Bone marrow (tissue), 2 donors: ENCODE measurements at places on chromosomes 6 and 20.

GRCh38 chr6:111779660-111780059 is 93.6 kb downstream of the FYN start:
- no peak for DNase-seq

DNA sequence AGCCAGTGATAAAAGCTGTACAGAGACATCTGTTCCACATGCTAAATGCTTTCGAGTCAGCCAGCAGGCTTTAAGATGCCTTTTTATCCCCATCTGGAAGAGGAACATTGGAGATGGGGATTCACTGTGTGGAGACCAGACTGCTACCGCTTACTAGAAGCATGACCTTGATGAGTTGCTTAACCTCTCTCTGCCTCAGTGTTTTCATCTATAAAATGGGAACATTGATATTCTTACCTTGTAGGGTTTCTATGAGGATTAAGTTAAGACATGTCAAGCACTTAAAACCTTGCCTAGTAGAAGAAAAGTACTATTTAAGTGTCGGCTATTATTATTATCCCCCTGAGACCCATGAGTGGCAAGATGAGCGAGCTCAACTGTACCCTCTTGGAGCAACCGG is 165.3 kb upstream of the SNX9 start:
- DNase-seq = no peak

GRCh38 chr6:150263765-150264404 is 104.9 kb upstream of the IYD start:
- no peak for DNase-seq

GRCh38 chr6:104256646-104257045 is 603.1 kb downstream of the HACE1 start:
- no peak for DNase-seq

DNA sequence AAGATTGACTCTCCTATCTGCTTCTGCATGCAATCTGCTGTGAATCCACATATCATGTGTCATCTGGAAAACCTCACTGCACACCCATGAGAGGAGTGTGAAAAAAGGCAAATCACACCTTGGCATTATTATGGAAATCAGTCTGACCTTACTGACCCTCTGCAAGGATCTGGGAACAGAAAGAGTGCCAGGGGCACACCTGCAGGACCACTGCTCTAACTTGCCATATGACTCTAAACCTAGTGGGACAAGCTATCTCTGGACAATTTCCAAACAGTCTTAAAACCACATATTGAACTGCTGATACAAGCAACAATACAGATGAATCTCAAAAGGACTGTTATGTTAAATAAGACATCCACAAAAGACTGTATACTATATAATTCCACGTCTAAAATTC is 50.3 kb downstream of the ABHD12 start:
- DNase-seq = no peak

DNA sequence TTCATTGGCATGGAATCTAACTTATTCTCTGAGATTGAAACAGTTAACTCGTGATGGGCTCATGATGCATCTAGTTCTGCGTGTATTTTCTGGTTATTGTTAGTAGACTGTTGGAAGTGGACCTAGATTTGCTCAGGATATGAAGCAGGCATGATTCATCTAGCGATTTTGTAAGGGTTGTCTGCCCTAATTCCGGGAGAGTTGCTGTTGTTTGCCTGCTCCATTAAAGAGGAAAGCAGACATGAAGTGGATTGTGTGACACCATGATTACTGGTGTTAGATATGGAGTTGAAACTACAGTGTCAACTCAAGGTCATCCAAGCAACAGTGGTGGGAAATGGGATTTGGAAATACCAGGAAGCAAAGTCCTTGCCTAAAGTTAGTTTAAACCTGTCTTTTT is 41.0 kb downstream of the SOX4 start:
- DNase-seq = no peak

- no peak for DNase-seq
These were observed 801 bp downstream of the SRC start for GRCh38 chr20:37346535-37347346.

DNA sequence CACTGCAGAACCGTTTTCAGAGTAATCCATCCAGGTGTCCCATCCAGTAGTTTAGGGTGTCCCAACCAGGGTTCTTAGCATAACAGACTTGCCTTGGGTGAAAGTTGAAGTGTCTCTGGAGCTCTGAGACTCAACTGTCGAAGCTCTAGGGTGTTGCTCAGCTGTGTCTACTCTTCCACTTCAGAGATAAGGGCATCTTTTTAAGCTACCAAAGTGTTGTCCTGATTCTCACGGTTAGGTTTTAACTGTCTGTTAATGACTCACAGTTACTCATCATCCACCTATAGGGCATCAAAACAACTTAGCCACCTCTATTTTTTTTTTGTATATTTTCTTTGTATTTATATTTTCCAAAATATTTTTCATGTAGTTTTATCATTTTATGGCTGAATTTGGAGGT is 36.9 kb upstream of the TBX18 start:
- no peak for DNase-seq

GRCh38 chr20:49245921-49246740 is 26.9 kb downstream of the DDX27 start:
- DNase-seq = peak; percentile 26

GRCh38 chr20:57703013-57703412 is 6.8 kb downstream of the PMEPA1 start:
- no peak for DNase-seq

GRCh38 chr20:5116875-5117274 is 2.9 kb downstream of the PCNA start:
- no peak for DNase-seq

GRCh38 chr6:18405477-18406293 is 18.5 kb downstream of the RNF144B start:
- no peak for DNase-seq

- no peak for DNase-seq
These were observed 75.3 kb downstream of the ASXL1 start for GRCh38 chr20:32433311-32434021.

- DNase-seq = peak; percentile 14
These were observed 16.6 kb upstream of the CCDC167 start for GRCh38 chr6:37516076-37516919.

DNA sequence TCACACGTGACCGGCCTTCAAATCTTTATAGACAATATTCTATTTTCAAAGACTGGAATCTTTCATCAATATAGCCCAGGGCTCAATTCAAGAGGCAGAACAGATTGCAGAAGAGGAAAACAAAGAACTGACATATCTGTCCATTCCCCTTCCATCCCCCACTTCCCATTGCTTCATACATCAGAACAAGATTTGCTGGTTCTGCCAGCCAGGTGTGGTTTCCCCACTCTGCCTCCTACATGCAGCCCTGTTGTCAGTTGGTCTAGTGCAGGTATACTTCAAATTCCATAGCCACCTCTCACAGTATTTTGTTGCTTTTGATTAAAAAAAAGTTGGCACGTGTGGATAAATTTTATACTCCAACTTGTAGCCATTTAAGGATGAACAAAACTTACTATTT is 174.9 kb downstream of the CD109 start:
- DNase-seq = no peak

- DNase-seq = no peak
These were observed 195.5 kb upstream of the FBXL4 start for GRCh38 chr6:99143108-99143861.

- no peak for DNase-seq
These were observed 3.0 kb downstream of the ROMO1 start for GRCh38 chr20:35702051-35702823.

DNA sequence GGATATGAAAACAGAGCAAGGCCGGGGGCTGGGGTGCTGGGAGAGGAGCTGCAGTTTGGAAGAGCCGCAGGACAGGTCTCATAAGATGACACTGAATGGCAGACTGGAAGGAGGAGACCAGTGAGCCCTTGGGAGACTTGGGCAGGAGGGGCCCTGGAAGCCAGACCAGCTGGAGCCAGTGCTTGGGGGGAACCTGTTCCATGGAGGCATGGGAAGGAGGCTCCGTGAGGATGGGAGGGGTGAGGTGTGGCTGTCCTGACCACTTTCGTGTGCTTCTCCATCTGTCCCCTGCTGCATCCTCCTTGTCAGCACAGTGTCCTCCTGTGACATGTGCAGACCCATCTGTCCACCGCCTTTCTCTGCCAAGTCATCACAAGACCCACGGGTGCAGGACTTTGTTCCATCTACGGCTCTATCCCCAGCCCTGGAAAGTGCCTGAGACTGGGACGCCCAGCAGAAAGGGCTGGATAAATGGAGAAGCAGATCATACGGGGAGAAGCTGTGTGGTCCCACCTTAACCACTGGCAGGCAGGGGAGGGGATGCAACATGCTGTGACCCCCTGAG is 84.8 kb upstream of the MPC1 start:
- DNase-seq = no peak

GRCh38 chr6:70303034-70303525 is at the start of gene COL9A1:
TSS of gene COL9A1 (minus strand) at chr6:70303084. CDS start at chr6:70302924, 160 bp downstream.
- no peak for DNase-seq

- peak; percentile 20 for DNase-seq
These were observed 5.6 kb upstream of the TREML4 start for GRCh38 chr6:41222513-41222912.

GRCh38 chr6:110325197-110325596 is 33.0 kb downstream of the METTL24 start:
- DNase-seq = no peak

DNA sequence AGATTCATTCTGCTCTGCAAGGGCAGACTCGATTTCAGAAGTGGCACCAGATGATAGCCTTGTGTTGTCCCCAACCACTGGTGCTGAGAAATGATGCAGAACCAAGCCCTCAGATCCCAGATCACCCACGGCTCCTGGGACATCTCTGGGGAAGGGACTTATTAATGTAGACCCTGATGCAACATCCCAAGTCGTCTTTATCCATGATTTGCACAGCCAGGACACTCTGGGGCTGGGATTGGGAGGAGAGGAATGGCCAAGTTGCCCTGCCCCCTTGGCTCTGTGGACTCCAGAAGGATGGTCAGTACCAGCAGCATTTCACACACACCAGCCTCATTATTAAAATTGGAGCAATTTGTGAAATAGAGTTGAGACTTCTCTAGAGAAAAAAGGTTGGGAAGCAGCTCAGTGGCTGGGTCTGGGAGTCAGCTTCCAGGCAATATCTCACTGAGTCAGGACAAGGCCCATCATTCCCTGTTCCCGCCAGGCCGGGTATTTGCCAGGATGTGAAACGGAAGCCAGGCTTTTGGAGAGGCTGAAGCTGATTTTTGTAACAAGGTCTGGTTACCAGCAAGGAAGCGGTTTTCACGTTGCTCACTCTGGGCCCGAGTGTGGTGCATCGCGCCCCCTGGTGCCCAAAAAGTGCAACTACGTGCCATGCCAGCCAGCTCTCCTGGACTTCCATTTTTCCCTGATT is 67.4 kb downstream of the ZBTB2 start:
- DNase-seq = peak; percentile 37

- no peak for DNase-seq
These were observed 153.5 kb upstream of the DST start for GRCh38 chr6:56796196-56796532.

DNA sequence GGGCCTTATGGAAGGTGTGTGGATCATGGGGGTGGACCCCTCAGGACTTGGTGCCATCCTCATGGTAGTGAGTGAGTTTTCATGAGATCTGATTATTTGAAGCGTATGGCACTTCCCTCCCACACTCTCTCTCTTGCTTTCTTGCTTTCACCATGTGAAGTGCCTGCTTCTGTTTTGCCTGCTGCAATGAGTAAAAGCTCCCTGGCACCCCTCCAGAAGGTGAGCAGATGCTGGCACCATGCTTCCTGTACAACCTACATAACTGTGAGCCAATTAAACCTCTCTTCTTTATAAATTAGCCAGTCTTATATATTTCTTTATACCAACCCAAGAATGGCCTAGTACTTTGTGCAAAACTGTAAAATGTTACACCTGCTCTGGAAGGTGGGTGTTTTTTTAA is 396.8 kb upstream of the HS3ST5 start:
- no peak for DNase-seq

DNA sequence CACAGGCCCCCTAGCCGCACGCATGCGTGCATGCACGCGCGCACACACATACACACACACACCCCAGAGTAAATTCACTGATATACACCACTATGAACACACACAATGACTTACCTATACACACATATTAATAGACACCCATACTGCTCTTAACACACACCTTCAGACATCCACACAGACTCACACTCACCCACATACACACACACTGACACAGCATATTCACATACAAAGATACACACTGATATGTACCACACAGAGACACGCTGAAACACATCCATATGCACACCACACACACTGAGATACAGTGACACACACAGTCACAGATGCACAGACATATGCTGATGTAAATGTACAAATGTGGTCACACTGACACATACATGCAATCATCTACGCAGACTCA is 5.6 kb downstream of the SGK2 start:
- DNase-seq = no peak

DNA sequence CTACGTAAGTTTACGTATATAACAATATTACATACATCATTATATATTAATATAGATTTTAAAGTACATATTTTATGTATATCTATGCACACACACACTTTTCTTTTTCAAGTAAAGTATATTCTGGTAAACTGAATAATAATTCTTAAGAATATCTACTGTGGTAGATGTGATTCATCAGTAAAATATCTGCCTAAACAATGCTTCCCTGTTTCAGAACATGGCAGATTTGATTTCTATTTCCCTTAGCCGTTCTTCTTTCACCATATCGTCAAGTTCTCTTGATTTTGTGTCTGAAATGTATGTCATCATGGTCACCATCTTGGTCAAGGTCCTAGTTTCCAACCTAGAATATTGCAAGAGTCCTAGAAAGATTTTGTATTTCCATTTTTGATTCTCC is 195.6 kb downstream of the HDGFL1 start:
- DNase-seq = no peak

DNA sequence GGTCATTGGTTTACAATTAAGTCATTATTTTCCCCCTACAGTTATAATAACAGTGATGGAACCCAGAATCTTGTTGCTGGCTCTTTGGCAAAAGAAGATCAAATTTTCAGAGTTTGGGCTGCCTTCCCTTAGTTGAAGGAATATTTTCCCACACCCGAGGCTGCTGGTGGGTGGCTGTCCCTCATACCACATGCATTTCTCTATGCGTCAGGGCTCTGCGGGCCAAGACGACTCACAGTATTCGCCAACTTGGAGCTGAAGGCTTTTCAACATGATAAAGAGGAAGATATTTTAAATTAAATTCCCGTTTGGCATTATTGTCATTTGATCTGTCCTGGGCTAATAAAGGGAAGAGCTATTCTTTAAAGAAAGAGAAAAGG is 102.2 kb upstream of the SASH1 start:
- DNase-seq = no peak

DNA sequence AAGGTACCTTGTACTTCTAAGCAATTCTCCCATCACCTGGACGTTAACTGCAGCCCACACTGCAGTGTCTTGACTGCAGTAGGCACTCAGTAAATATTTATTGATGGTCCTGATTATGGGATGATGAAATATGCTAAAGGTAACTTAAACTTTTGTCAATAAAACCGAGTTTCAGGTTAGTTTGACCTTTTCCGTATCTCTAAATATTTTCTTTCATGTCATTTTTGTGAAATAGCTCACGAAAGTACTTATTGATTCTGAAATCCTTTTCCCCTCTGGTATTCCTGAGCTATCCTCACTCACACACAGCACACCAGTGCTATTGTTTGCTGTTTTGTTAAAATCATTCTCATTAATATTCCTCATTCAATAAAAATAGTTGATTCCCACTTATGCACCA is 149.4 kb upstream of the ESR1 start:
- no peak for DNase-seq

GRCh38 chr6:135146162-135146934 is 34.8 kb upstream of the MYB start:
- no peak for DNase-seq
